SW 1271 (cell line): ENCODE measurements at places on chromosomes 12 and 14.

GRCh38 chr12:57500213-57500612 lies 12.3 kb downstream of the MARS1 start:
- no peak for DNase-seq

- DNase-seq: no peak
Observed at GRCh38 chr12:50309950-50310349, 26.6 kb upstream of the LIMA1 start.

- DNase-seq: no peak
Observed at GRCh38 chr14:65560340-65561027, 148.0 kb downstream of the FUT8 start.

- DNase-seq: no peak
Observed at GRCh38 chr12:64745259-64745807, 13.9 kb downstream of the GNS start.

DNA sequence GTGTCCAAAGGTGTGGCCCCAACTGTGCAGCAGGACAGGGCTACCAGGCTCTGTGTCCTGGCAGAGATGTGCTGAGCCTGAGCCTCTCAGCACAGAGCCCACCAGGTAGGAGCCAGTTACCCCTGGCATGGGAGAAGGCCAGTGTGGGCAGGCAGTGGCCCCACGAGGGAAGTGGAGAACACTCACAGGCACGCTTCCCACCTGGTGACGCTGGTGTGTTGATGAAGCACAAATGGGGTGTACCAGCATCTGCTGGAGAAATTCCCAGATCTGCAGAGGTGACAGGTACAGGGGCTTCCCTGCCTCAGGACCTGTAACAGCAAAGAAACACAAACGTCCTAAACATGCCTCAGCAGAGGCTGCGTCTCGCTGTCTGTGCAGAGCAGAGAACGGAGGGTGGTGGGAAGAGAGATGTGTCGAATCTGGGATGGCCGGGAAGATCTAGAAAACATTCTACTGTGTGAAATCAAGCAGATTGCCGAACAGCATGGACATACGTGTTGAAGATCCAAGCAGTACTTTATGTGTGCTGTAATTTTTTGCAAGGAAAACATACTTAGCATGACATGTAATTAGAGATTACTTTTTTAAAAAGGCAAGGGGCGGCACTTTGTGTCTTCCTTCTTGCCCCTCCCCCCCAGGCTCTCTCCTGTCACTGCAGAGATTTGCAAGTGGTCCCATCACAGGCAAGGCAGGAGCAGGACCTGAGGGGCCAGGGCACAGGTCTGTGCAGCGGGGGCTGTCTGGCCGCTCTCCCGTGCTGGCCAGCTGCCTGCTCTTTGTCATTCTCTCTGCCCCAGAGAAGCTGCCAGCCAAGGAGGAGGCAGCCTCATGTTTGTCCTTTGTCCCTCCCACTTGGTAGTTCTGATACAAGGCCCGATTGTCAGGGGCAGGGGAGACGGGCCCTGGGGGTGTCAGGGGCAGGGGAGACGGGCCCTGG lies 17.3 kb downstream of the HIP1R start:
- DNase-seq: no peak

GRCh38 chr14:102058961-102059360 lies 27.9 kb downstream of the HSP90AA1 start:
- DNase-seq: no peak

DNA sequence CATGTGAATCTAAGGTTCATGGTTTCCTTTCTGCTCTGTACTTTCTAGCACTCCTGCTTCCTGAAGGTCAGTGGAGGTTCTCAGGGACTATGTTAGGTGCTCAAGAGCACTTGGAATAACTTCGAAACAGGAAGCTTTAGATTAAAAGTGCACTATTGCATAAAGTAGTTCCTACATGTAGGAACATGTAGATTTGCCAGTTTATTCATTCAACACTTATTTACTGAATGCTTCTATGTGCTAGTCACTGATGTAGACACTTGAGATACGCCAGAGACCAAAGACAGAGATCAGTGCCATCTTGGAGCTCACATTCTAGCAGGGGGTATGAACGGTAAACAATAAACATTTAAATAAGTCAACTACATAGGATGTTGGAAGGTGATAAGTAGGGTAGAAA lies 87.7 kb downstream of the DHRS2 start:
- no peak for DNase-seq

GRCh38 chr12:3973973-3974644 lies 100.9 kb upstream of the PARP11 start:
- DNase-seq: no peak

GRCh38 chr12:65822732-65823512 lies 1.4 kb upstream of the HMGA2 start:
- DNase-seq: peak; percentile 90

DNA sequence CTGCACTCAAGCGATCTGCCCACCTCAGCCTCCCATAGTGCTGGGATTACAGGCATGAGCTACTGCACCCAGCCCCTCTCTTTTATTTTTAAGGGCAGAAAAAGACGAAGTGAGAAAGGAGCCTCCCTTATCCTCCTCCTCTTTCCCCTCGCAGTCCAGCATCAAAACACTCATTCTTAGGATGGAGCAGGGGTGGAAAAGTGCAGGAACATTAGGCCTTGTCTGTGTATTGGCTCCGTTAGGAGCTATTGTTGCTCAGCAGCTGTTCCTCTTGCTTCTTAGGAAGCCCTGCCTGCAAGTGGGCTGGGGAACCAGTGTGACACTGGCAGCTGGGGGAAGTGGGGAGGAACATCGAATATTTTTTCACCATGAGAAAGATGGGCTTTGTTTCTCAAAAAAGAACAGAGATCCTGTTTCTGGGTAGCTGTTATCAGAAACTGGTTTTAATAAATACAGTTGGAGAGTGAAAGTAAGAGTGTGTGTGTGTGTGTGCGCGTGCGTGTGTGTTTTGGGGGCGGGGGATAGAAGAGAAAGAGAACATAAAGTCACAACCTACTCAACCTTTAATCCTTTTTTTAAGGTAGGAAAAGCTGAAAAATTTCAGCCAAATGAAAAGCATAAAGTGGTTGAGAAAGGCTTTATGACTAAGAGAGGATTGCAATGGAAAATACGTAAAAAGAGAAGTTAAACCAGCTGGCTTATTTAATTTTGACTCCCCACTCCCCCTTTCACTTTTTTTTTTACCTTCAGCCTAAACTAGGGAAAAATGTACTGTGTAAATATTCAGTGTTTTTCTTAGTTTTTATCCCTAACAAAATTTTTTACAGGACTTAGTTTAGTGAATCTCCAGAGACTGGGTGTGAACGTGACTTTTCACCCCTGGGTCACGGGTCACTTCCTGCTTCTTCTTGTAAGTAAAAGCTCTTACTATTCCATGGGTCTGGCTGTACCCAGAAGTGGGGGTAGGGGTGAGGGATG lies 197.2 kb upstream of the PLEKHG7 start:
- DNase-seq: no peak

- DNase-seq: no peak
Observed at GRCh38 chr14:68741839-68742470, 50.9 kb downstream of the ZFP36L1 start.

GRCh38 chr12:132505852-132506219 lies 15.9 kb downstream of the FBRSL1 start:
- no peak for DNase-seq

DNA sequence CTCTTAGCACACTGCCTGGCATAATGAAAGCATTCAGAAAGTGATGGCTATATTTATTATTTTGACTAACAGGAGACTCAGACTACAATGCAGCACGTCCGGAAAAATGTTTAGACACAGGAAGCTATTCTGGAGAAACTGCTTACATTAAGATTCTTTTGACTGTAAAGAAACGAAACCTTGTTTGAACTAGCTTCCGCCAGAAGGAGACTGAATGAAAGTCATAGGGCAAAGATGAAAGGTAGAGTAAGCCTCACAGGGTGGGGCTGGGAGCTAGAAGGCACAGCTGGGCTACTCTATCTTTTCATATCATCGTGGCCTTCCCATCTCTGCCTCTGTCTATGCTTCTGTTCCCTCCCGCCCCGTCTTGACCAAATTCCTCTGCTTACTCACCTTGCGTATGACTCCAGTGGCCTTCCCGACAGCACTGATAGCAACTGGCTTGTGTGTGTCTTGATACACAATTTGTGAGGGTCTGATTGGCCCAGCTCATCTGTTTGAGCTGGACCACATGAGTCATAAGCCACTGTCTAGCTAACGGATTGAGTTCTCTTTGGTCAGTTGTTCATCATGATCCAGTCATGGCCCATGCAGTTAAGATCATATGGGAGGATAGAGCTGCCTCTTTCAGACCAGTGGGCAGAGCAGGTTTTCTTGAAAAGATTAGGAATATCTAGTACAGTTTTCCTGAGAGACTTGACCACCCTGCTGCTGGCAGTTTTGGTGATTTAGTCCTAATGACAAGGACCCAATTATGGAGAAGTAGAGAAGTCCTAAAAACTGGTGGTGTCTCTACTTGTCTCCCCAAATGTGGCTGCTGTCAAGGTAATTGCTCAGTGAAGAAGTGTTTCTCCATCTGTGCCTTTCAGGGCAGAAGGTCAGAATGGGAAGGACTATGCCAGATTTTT lies 151.5 kb upstream of the SLC38A2 start:
- DNase-seq: peak; percentile 13

DNA sequence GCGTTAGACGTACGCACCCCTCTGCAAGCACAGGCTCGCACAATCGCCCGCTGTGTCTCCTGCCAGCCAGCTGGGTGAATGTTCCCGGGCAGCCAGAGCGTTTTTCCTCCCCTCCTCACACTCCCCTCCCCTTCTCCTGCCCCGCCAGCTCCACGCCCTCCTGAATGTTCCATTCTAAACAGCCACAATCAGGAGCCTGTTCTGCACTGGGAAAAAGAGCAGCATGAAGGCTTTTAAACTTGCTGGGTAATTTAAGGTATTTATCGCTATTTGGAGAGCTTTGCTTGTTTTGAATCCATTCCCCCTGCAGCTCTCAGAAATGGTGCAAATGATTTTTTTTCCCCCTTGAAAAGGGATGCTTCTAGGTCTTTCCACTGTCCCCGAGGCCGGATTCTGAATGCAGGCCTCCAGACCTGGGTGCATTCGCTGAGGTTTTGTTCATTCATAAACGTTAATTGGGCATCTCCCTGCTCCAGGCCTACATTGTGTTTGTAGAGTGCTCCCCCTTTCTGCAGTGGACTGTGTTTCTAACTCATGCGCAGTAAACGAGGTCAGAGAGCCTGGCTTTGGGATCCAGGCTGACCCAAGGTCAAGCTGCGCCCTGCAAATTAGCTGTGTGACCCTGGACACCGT lies 212.5 kb downstream of the CHST11 start:
- DNase-seq: no peak
